Stimulated activated CD4-positive, alpha-beta T cell treated with anti-CD3 and anti-CD28 coated beads, Interleukin-12 subunit alpha, Interleukin-12 subunit beta, amount 100 ng/mL, for 24 hours (primary cell): ENCODE measurements at places on chromosomes 4 and X.

- no peak for DNase-seq
These were observed 142.6 kb downstream of the EGF start for GRCh38 chr4:110055158-110055768.

DNA sequence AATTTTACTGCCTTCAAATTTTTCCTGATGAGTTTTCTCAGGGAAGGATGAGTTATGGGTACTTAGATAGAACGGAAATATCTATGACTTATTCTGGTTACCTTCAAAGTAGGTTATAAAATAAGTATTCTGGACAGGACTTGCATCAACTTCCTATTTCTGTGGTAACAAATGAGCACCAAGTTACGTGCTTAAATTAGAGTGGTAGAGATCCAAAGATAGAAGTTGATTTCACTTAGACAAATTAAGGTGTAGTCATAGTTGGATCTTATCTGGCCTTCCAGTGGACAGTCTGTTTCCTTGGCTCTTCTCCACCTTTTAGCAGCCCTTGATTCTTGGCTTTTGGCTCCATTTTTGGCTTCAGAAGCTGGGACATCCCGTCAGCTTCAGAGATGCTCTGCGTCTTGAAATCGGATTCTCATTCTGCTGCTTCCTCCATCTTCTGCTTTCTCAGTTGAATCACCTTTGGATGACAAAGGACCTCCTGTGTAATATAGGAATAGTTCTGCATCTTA, 109.9 kb downstream of the ZNF518B start:
- DNase-seq: no peak

DNA sequence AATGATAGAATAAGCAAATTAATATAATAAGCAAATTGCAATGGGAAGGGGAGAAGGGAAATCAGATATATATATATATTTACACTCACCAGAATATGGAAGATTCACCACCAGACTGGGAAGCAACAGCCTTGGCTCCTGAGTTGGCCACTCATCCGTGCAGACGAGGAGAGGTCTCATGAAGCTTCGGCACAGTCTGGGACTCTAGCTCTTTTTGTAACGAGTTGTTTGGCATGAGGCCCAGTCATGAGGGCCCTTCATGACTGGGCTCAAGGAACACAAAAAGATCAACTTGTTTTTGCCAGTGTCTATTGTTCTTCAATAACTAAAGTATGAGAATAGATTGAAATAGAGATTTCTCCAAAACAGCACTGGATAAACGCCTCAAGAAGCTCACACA, 176.4 kb downstream of the ADGRA3 start:
- DNase-seq: no peak

- no peak for DNase-seq
These were observed 428.6 kb downstream of the DTHD1 start for GRCh38 chr4:36709991-36710390.

DNA sequence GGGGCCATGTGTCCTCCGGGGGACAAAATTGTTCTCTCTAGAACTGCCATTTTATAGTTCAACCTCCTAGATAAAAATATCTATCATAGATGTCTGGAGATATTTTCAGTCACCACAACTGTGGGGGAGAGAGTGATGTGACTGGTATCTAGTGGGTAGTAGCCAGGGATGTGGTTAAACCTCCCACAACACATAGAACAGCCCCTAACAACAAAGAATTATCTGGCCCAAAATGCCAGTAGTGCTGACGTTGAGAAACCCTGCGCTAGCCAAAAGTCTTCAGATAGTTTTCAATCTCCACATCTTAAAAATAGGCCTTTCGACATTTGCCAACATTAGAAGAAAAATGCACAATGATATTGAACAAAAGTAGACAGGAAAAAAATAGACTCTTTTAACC, 19.0 kb upstream of the SUPT20HL2 start:
- DNase-seq: no peak
